ENCODE measurements at places on chromosomes 7 and 10.

GRCh38 chr7:43568529-43568928 lies 14.4 kb upstream of the STK17A start:
- DNase-seq: no peak

DNA sequence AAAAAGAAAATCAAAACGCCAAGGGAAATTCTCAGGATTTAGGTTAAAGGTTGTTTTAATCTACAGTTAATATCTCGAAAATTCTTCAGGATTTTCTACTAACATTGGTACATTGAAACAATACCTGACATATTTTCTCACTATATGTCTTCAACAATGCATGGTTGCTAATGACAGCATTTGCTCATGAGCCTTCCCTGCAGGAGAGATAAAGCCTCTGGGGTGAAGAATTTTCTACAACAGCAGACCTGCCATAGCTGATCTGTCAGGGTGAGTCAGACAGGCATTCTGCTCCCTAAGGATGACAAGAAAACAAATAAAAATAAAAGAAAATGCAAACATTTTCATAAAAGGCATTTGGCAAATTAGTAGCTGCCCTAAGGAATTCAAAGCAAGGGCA lies 11.7 kb upstream of the GPR37 start:
- no peak for DNase-seq

DNA sequence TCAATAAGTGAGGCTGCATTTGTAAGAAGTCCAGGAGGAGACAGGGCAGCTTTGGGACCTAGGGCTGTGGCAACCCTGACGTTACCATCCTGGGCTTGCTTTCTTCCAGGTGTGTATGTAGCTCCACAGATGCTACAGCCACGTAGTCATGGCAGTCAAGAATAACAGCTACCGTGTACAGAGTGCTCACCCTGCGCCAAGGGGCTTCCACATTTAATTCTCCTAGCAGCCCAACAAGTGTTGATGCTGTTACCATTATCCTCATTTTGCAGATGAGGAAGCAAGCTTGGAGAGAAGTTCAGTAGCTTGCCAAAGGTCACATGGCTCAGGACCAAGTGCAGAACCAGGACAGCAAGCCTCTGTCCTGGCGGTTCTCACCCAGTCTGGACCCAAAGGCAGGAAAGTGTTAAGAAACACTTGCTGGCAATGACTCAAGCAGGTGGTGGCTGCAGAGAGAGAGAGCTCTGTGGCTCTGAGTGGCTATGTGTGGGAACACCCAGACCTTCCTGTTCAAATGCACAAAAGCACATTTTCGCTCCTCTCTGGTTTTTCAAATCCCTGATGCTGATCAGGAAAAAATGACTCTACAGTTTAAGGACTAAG lies 89.8 kb downstream of the CREM start:
- DNase-seq: no peak

DNA sequence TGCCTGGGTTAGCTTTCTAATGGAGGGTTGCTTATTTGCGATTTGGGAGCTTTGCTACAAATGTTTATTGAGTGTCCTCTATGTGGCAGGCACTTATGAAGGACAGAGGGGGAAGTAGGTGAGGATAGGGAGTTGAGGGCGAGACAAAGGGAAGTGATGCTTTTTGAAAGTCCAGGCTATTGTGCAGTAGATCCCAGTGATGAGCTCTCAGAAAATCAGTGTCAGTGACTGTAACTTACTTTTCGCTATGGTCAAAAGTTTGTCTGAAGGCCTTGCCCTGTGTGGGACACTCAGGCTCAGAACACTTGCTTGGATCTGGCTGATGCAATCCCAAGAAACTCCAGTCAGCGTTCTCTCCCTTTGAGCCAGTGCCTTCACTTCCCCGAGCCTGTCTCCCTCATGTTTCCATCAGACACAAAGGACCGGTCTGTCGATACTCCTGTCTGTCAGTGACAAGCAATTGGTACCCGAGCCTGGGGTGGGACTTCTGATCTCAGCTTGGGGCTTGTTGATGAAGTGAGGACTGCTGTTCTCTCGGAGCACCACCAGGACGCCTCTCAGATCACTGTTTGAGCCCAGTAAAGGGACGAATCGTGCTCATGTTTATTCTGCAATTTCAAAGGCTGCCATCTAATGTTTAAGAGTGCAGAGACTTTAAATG lies 63.1 kb upstream of the SORCS3 start:
- no peak for DNase-seq

- DNase-seq: no peak
These were observed 668.5 kb upstream of the AUTS2 start for GRCh38 chr7:68929781-68930261.

GRCh38 chr7:97011536-97012364 lies 6.4 kb downstream of the DLX6 start:
- DNase-seq: no peak

GRCh38 chr7:89200758-89201157 lies 405.2 kb upstream of the TEX47 start:
- DNase-seq: no peak

DNA sequence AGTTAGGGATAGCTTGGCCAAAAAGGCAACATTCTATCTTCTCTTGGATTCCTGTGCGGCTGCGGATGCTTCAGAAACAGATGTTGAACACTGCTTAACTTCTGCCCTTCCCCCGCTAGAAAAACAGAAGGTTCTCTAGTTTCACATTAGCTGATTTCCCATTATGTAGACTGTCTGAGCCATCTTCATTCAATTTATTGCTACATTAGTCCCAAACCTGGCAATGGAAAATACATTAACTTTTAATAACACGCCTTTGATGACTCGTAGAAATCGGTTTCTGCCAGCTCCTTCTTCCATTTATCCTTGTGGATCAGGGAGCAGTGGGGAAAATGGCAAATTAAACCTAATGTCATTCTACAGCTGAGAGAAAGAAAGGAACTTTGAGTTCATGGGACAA lies 119.9 kb downstream of the SLC16A9 start:
- DNase-seq: no peak

DNA sequence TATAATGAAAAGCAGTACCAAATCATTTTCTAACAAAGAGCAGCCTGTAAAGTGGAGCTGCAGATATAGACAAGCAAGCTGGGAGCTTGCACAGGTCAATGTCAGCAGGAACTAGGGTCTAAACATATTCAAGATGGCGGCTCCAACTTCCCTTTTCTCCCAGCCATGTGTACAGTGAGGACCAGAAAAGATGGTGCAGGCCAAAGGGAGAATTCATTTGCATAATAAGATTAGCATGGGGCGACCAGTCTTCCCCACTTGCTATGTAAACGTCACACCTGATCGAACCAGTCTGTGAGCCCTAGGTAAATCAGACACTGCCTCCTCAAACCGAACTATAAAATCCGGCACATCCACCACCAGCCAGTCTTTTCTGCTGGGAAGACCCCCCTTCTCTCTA lies 4.4 kb upstream of the RAPGEF5 start:
- DNase-seq: no peak

GRCh38 chr10:61942604-61943461 lies 41.3 kb downstream of the ARID5B start:
- DNase-seq: no peak

GRCh38 chr10:70666960-70667798 lies 5.1 kb upstream of the ADAMTS14 start:
- DNase-seq: no peak

- DNase-seq: no peak
These were observed 103.9 kb upstream of the LRRC4 start for GRCh38 chr7:128135159-128135514.

DNA sequence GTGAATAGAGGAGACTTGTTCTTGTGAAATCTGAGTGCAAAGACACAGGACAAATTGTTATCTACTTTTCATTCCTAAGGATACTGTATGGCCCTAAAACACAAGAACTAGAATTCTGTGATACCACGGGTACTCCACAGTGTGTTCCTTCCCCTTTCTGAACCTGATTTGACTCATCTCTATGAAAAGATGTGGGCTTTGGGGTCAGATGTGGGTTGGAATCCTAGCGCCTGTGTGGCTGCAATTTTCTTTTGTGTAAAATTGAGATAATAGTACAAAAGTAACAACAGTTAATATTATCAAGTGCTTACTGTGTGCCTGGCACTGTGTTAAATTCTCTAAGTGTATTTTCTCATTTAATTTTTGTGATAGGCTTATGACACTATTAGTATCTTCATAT lies 8.1 kb downstream of the SRGN start:
- DNase-seq: no peak

- no peak for DNase-seq
These were observed 10.8 kb downstream of the NEURL1 start for GRCh38 chr10:103504181-103504783.

DNA sequence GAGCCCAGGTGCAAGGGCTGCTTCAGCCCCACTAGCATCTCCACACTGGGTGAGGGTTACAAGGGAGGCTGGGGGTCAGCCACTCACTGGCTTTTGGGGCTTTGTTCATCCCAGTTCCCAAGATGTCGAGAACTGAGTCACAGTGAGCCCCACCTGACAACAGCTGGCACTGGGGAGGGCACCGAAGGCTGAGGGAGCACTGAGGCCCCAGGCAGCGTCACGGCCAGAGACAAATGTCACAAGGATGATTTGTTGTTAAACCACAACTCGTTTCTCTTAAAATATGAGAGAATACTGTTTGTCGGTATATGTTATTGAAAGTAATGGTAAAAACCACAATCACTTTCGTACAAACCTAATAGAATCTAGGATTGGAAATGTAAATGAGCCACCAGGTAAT lies 219.9 kb downstream of the CELF2 start:
- peak; percentile 53 for DNase-seq

GRCh38 chr10:72935361-72935760 lies 19.2 kb downstream of the PLA2G12B start:
- no peak for DNase-seq

DNA sequence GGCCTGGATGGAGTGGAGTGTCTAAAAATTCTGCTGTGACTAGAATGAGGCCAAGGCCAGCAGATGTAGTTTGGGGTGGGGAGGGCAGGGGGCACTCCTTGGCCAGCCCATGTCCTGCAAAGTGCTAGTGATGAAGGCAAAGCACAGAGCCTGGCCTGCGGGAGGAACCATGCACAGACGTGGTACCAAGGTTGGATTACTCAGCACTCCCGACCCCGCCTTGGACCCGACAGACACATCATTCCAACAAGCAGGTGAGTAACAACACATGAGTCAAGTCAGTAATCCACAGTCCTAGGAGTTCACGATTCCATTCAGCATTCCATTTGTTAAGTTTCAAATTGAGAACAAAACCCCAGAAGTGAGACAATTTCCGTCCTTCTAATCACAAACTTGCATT lies 317.3 kb downstream of the TCERG1L start:
- DNase-seq: no peak

DNA sequence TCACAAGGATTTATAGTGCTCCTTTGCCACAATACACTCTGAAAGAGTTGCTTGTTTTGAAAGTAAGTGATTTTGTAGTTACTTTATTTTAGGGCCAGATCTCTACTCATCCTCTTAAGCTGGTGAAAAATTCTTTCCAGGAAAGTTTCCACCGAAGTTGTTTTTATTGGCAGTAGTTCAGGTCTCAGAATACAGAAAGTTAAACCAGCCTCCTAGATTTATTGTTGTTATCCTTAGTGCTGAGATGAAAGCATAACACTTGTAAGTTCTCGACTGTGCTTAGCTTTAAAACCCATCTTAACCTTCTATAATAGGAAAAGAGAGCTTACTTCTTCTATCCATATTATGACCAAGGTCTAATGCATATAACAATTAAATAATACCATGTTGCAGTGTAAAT lies 5.5 kb downstream of the AP3M1 start:
- no peak for DNase-seq

GRCh38 chr10:76902949-76903348 lies 734.7 kb downstream of the KCNMA1 start:
- peak; percentile 3 for DNase-seq

Data from activated naive CD8-positive, alpha-beta T cell treated with anti-CD3 and anti-CD28 coated beads, Interleukin-2, amount 50 U/mL, for 24 hours (primary cell).